ENCODE measurements at places on chromosomes 13 and 19. TPM values are rescaled to one million over a fixed set of nuclear protein-coding genes. Genes with fewer than 3 reads are reported as not detected.

Gene AXL
- 0.70 TPM for total RNA-seq

Gene LILRB4
- not detected for total RNA-seq

Gene ZBTB32
- 140 TPM for total RNA-seq

Gene ZNF229
- not detected for total RNA-seq

Gene ZNF829
- total RNA-seq, result 4.8 TPM

Gene PTH2
- total RNA-seq, result not detected

Gene ARHGEF7
- 72.3 TPM for total RNA-seq

Gene TUBB4A
- total RNA-seq, result 2.8 TPM

Gene ZNF816
- total RNA-seq, result 8.9 TPM

Gene TTC9B
- not detected for total RNA-seq

Gene CCDC8
- not detected for total RNA-seq

Gene PSG2
- not detected for total RNA-seq

Gene RFX2
- 10.7 TPM for total RNA-seq

Gene ZNF534
- not detected for total RNA-seq

Gene CERS4
- total RNA-seq, result 30.6 TPM

Gene NBEA
- total RNA-seq, result 0.14 TPM

Gene KL
- total RNA-seq, result 0.75 TPM

Gene HSPB6
- total RNA-seq, result not detected

Gene PROZ
- total RNA-seq, result not detected

Gene FBXO27
- 0.17 TPM for total RNA-seq

Gene ZNF324B
- total RNA-seq, result 14.4 TPM

Gene OVOL3
- not detected for total RNA-seq

Gene FAM216B
- not detected for total RNA-seq

Gene ZNF317
- 47.1 TPM for total RNA-seq

Gene GNA15
- total RNA-seq, result 134 TPM

Gene PVR
- 19.1 TPM for total RNA-seq

Gene KCNN4
- total RNA-seq, result 165 TPM

Gene EPSTI1
- 16.5 TPM for total RNA-seq

Gene PRKACA
- 62.6 TPM for total RNA-seq

Gene DLL3
- 2.2 TPM for total RNA-seq

Gene PRODH2
- not detected for total RNA-seq

Gene NEK5
- total RNA-seq, result not detected

Gene TIMM29
- total RNA-seq, result 18.4 TPM

Gene PGLYRP1
- not detected for total RNA-seq

Measured in activated CD4-positive, alpha-beta T cell treated with anti-CD3 and anti-CD28 coated beads, Interleukin-2, amount 10 ng/mL, durations not matched to agents 24 days and 14 days (primary cell).